Stimulated activated CD8-positive, alpha-beta memory T cell treated with anti-CD3 and anti-CD28 coated beads, Interleukin-7, amount 100 ng/mL, for 4 hours (primary cell): ENCODE measurements at places on chromosomes 1 and 21.

DNA sequence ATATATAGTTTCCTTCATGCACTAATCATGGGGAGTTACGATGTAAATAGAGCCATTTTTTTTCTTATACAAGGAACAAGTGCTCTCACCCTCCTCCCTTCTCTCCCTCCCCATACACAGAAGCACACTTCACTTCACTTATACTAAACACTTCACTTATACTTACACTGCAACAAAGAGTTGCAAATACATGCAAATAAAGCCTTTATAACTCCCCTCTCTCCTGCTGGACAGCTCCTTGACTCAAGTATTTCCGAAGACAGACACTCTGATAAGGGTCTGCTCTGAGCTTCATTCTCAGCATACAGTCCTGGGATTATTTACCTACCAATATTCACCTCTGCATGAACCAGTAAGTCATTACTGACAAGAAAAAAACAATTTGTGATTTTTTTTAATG is 35.6 kb upstream of the ERG start:
- DNase-seq, result no peak

- no peak for DNase-seq
These were observed 216.0 kb downstream of the DYRK1A start for GRCh38 chr21:37582590-37582989.

DNA sequence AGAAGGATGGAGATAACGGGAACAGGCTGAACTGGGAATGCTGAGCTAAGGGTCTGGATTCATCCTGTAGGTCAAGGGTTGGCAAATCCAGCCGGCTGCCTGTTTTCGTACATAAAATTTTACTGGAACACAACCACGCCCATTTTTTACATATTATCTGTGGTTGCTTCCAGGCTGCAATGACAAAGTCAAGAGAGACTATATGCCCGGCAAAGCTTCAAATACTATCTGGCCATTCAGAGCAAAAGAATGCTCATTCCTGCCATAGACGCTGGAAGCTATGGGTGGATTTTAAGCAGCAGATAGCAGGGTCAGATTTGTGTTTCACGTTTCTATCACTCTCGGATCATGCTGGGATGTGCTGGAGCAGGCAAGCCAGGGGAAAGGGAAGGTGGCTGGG is 137.9 kb upstream of the EDN2 start:
- DNase-seq, result no peak

DNA sequence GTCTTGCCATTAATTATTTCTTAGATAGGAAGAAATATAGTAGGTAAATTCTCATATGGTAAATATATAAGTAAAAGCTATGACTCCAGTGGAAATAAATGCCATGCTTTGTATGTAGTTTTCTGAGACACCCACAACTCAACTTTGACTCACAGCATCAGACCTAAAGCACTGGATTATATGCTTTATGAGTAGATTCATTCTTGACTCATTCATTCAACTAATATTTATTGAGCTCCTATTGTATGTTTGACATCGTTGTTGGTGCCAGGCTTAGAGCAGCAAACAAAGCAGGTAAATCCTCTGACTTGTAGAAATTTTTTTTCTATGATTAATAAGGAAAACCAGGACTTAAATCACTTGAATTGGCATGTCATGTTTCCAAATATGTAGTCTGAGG is 211.4 kb downstream of the PTPRC start:
- no peak for DNase-seq

- no peak for DNase-seq
These were observed 20.9 kb upstream of the RGL1 start for GRCh38 chr1:183783767-183784637.

DNA sequence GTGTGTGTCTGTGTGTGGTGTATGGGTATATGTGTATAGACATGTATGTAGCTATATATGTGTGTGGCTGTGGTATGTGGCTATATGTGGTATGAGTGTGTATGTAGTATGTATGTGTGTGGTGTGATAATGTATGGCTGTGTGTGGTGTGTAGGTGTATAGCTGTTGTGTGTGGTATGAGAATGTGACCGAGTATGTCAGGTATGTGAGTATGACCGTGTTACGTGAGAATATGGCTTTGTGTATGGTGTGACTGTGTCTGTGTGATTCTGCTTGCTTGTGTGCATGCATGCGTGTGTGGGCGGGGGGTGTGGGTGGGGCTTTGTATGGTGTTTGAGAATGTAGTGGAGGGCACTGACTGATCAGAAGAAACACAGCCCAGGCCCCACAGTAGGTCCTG is 3.5 kb downstream of the ZNF691 start:
- DNase-seq, result no peak

- no peak for DNase-seq
These were observed 29.2 kb upstream of the CNTN2 start for GRCh38 chr1:205013683-205014367.

GRCh38 chr1:216721863-216722262 is 1.4 kb downstream of the ESRRG start:
- no peak for DNase-seq

GRCh38 chr1:150268340-150268704 is 494 bp downstream of the APH1A start:
- DNase-seq, result no peak

DNA sequence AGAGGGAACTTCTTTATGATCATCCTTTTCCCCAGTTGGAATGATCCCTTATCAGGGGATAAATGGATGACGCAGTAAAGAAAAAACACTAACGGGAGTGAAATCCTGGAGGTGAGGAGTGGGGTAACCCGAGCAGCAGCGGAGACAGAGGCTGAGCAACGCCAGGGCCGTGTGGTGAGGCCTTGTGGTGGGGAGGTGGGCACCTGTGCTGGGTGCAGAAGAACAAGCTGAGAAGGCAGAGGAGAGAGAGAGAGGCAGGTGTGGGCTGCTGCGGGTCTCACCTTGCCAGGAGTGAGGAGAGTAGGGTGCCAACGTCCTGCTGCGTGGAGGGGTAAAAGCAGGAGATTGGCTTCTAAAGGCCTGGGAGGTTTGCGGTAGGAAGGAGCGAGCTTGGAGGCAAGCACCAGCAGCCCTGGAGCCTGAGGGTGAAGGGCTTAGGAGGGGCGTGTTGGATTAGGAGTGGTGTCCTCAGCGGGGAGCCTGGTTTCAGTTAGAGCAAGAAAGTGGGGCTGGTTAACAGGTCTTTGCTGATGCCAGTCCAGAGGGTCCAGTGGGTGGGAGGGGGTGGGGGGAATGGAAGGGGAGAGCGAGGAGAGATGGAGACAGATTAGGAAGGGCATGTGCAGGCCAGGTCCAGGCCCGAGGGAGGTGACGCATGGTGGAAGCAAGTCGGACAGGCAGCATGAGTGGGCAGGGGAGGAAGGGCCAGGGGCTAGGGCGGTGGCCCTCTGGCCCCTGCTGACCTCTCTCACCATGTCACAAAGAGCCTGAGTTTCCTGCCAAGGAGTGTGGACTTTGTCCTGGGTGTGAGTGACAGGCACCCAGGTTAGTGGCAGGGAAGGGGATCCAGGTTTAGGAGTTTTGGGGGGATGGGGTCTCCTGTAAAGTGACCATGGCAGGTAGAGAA is 36.7 kb upstream of the LHX4 start:
- no peak for DNase-seq
